ENCODE measurements at places on chromosomes 4 and X.

DNA sequence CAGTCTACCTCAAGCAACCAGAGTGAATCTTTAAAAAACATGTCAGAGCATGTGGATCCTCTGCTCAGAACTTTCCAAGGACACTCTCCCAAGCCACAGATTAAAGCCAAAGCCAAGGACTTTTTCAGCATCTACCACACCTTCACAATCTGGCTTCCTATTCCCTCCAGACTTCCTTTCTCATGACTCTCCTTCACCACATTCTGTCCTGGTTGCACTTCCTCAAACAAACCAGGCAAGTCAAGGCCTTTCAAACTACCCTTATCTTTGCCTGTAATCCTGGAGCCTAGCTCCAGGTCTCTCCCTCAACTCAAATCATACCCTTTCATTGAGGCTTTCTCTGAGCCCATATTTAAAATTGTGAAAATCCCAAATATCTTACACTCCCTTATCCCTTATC, 191.6 kb upstream of the GALNTL6 start:
- DNase-seq, result no peak

DNA sequence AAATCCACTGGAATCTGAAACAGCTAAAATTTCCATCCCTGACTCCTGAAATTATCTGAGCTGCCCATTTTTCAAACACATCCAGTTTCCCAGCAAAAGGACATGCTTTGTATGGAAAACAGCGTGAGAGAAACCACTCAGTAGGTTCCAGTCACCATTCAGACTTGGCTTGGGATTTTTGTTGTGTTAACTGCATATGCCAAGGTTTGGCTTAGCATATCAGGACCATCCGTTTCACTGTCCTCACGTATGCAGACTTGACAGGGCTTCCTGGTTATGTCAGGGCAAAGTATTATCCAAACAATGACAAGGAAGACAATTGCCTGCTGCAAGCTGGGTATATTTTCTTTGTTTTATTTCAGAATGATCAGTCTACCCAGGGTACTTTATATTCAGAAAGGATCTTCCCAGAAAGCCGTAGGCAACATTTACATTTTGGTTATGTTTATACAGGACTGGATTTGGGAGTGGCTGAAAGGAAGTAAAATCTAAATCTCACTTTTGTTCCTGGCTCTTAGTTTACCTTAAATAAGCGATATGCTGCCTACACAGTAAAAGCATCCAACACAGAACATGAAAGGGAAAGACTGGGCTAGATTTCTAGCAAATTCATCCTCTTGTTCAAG, 41.3 kb upstream of the CCKAR start:
- DNase-seq, result no peak

- no peak for DNase-seq
Observed at GRCh38 chrX:3950373-3950772, 236.9 kb upstream of the PRKX start.

- DNase-seq, result no peak
Observed at GRCh38 chrX:115579327-115579726, 18.4 kb downstream of the PLS3 start.

DNA sequence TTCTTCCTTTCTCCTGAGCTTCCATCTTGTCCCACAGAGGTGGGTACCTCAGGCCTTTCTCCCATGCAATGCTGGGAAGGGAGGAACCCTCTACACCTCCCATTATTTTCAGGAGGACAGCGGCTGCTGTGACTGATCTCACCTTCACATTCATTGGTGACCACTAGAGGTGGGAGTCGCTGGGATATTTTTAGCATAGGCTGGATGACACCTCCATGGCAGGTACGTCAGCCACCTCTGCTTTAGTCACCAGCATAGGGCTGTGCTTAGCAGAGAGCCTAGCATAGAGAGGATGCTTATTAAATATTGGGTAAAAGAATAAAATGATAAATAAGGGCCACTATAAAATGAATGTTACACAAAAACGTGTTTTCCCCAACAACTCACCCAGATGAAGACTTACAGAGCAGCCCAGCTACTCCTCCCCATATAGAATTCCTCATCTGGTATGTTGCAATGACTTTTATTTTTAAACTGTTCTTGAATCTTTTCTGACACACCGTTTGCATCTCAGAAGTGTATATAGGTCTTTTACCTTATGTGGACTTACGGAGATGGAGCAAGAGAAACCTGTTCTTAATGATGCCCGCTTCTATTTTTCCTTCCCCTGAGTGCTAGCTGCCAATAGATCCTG, 60.9 kb upstream of the SORBS2 start:
- DNase-seq, result no peak

DNA sequence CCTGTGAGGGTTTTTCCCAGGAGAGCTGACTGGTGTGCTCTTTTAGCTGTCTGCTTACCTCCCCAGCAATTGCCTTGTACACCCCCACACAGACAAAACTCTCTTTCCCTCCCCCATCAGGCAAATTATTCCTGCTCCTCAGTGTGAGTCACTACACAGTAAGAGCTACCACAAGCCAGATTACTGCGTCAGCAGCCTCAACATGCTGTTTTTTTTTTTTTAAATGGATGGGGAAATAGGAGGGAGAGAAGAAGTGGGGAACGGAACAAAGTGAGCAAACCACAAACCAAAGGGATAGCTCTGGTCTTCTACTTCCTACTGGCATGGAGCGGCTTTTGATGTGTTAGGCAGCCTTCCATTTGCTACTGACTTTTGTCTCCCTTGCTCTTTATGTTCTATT, 107.5 kb upstream of the ACSL4 start:
- peak; percentile 97 for DNase-seq

DNA sequence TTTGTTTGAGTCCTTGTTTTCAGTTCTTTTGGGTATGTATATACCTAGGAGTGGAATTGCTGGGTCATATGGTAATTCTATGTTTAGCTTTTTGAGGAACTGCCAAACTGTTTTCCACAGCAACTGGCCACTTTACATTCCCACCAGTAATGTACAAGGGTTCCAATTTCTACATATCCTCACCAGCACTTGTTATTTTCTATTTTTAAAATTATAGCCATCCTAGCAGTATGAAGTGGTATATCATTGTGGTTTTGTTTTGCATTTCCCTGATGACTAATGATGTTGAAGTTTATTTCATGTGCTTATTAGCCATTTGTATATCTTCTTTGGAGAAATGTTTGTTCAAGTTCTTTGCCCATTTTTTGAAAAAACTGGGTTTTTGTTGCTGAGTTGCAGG, 39.6 kb downstream of the TMEM164 start:
- peak; percentile 17 for DNase-seq

GRCh38 chr4:1608196-1608820, 75.8 kb downstream of the FAM53A start:
- no peak for DNase-seq

- DNase-seq, result peak; percentile 48
Observed at GRCh38 chr4:119136546-119136945, 914 bp downstream of the MYOZ2 start.

DNA sequence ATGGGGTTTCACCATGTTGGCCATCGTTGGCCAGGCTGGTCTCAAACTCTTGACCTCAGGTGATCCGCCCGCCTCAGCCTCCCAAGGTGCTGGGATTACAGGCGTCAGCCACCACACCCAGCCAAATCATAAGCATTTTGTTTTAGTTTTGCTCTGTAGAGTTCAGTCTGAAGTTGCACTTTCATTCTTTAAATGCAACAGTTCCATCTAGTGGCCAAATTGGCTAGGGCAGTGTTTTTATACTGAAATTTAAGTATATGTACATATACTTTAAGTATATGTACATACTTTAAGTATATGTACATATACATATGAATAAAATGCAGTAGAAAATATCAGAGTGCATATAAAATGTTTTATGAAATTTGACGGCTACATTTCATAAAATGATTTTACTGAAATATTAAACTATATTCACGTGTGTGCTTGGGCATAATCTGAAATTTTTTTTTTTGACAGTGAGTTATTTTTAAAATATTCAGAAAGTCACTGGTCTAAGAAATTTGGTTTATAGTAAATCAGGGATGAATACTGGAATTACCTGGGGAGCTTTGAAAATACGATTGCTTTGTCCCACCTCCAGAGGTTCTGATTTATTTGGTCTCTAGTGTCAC, 145.5 kb downstream of the NWD2 start:
- DNase-seq, result peak; percentile 71

DNA sequence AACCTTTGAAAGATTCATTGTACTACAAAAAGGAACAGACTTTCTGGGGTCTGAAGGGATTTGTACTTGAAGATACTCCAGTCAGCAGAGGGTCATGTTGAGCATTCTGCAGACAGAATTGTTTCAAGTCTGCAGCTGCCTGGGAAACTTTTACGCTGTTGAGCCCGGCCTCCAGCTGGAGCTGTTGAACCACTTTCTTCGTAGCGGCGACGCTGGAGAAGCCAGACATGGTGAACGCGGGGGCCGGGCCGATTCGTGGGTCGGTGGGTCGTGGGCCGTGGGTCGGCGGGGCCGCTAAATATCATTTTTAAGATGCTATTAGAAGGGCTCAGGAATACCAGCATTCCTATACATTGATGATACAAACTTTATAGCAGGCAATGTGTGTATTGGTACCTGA, 12.0 kb upstream of the RTL9 start:
- DNase-seq, result peak; percentile 35

DNA sequence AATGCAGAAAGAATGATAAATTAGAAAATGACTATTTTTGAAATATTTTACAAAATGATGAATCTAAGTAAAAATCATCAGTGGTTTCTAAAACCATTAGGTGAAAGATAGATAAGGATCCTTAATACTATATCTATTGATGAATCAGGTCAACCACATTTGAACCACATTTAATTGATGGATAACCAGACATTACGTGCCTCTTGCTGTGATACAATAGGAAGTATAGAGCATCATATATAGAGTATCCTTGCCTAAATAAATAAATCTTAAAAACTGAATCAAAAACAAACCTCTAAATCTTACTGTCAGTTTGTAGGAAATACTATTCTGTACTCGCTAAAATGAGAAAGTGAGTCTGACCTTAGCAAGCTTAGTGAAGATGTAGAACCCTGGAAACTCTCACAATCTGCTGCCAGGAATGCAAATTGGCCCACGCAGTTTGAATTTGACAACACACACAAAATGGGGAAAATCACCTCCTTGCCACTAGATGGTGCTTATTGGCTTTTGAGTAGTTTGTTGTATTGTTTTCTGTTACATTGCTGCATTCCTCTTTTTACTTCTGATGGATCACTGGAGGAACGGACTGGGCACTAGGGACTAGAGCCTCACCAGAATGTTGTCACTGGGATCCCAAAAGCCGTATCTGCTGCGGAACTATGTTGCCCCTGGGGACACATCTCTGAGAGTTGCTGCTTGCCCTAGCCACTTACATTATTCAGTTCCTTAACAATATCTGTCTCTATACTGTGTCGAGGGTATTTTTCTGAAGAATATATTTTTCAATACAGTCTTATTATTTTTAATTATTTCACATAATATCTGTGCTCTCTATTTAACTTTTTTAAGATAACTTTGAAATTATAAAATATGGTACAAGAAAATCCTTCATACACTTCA, 25.4 kb upstream of the SLAIN2 start:
- DNase-seq, result peak; percentile 83

DNA sequence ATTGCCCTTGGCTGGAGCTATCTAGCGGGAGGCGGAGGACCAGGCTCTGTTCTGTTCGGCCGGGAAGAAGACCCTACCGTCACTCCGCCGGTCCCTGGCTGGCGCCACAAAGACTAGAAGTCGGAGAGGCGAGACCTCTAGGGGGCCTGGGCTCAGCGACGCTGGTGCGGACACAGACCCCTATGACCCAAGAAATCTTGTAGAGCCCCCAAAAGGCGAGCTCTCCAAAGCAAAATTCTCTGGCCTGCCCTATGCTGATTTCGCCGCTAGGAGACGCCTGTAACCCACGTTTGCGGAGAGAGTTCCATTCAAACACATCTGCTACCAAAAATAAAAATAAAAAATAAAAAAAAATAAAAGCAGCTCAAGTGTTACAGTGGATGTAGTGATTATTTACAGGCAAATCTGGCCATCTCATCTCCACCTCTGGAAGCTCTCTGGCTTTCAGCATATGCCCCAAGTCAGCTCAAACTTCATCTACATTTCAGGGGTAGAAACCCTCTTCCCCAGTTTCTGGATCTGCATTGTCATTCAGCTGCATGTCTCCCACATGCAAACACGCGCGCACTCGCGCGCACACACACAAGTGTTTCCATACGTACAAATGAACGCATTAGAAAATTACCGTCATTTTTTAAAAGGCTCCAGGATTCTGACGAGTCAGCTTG, 2.4 kb upstream of the PCDH10 start:
- peak; percentile 75 for DNase-seq

GRCh38 chr4:54234497-54235205, 5.6 kb downstream of the PDGFRA start:
- peak; percentile 39 for DNase-seq

DNA sequence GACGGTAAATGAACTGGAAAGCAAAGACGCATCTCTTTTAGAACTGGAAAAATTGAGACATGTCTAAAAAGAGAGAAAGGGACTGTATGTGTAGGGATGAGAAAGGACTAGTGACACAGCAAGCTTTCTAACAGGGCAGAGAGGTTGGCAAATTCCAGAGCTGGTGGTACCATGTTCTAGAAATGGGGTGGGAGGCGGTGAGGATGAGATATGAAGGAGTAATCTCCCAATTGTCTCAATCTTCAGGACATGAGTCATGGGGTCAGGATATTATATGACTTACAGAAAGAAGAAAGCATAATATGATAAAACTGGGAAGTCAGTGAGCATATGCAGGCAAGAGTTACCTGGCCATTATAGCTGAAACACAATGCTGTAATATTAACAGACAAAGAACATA, 14.2 kb downstream of the TAB3 start:
- DNase-seq, result peak; percentile 1

- DNase-seq, result no peak
Observed at GRCh38 chr4:87005690-87006425, 71.0 kb downstream of the AFF1 start.

- DNase-seq, result peak; percentile 7
Observed at GRCh38 chr4:119477412-119478053, 151.1 kb downstream of the PDE5A start.

GRCh38 chrX:119541188-119541587, 24.0 kb downstream of the STEEP1 start:
- DNase-seq, result peak; percentile 80

GRCh38 chrX:74923942-74924448, 1.3 kb downstream of the NEXMIF start:
- peak; percentile 4 for DNase-seq

DNA sequence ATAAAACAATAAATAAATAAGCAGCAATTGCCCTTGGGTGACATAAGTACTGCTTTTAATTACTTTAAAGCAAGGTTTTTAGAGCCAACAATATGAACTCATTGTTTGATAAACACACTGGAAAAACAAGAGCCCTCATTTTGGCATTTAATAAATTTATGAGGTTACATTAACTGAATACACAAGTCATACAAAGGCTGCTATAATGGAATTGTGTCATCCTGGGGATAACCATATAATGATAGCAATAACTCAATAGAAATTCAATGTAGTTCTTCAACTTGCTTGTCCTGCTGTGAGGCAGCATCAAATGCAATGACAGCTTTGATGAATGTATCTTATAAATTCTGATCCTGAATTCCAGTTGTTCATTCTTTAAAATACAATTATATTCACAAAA, 1512.5 kb downstream of the STIM2 start:
- no peak for DNase-seq
